ENCODE measurements at places on chromosomes 1 and 21.

- no peak for DNase-seq
Observed at GRCh38 chr1:198265073-198265661, 108.4 kb downstream of the NEK7 start.

DNA sequence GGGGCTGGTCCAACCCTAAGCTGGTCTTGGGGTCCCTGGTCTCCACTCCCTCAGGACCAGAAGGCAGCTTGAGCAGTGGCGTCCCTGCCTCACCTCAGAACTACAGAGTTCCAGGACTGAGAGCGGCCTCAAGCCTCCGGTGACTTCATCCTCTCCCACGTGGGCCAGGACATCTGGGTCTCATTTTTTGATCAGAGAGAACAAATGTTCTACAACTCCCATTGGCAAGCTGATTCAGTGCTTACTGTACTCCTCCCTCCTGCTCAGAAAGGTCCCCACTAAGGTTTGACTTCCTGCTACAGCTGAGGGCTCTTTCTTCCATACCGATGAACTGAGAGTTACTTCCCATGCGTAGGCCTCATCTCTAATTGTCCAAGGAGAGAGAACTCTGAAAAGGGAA is 78.5 kb downstream of the PLXNA2 start:
- DNase-seq, result no peak

- no peak for DNase-seq
Observed at GRCh38 chr1:237139732-237140131, 97.7 kb downstream of the RYR2 start.

DNA sequence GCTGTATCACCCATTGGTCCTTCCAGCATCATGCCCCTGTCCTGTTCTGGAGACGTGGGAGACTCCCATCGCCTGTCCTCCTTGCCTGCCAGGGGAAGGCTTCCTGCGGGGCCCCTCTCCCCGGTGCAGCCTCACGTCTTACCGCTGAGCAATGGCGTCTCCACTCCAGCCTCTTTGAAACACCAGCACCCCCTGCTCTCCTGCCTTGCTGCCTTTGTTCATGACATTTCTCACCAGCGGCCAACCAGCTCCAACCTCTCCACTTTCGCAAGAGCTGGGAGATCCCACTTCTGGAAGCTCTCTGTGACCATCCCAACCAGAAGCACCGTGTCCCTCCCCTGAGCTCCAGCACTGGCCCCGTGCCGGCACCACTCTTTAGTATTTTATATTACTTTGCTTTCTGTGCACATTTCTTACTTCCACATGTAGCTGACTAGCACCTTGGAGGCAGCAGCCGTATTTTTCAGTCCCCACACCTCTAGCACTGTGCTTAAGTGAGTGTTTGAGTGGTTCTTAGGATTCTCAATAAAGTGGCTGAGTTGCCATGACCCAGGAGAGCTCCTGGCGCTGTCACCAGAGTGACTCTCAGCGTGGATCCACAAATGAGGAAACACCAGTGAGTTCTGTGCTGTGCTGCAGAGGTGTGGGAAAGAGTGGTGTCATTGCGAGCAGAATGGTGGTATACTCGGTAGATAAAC is 83.5 kb downstream of the ATP5PO start:
- DNase-seq, result no peak

- DNase-seq, result peak; percentile 70
Observed at GRCh38 chr1:205658943-205659581, 21.2 kb downstream of the SLC45A3 start.

DNA sequence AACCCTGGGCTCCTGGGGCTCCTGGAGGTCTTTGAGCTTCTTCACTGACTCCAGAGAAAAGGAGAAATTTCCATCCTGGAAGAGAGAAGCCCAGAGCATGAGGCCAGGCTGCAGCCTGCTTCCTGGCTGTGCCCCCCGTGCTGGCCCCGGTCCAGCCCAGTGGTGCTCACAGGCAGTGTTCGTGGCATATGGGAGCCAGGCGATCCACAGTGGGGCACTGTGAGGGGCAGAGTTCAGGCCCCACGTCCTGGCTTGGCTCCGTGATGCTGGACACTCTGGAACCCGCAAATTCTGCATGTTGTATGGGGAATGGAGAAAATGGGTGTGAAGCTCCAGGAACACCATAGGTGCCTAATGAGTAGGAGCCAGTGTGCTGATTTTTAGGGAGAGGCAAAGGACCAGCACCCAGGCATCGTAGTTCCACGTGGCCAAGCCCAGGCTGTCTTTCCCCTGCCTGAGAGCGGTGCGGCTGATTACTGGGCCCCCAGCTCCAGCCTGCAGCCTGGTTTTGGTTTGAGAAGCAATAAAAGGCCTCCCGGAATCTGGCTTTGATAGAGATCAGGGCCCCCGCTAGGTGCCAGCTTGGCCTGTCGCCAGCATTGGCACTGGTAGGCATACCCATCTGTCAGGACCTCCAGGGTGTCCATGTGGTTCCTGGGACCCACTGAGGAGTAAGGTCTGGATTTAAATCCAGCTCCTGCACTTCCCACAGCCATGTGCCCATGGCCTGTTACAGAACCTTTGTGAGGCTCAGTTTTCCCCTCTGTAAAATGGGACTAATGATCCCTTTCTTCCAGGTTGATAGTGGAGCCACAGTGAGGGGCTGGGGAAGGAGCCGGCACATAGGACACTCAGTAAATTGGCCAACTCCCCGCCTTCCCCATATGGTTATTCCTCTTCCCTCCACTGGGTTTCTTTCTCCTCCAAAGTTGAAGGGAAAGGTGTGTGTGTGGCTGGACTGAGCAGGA is 725 bp downstream of the GUCA2A start:
- DNase-seq, result no peak

DNA sequence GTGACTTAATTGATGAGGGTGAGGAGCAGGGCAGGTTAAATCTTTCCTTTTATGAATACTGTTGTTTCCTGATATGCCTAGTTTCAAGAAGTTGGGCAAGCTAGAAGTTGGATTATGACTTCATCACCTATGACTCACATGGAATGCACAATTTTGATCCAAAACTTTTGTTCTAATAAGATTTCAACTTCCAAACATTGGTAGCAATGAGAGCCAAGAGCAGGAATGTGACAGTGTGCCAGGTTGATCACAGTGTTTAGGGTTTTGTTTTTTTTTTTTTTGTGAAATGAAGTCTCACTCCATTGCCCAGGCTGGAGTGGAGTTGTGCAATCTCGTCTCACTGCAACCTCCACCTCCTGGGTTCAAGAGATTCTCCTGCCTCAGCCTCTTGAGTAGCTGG is 349.4 kb downstream of the DUSP10 start:
- DNase-seq, result no peak

DNA sequence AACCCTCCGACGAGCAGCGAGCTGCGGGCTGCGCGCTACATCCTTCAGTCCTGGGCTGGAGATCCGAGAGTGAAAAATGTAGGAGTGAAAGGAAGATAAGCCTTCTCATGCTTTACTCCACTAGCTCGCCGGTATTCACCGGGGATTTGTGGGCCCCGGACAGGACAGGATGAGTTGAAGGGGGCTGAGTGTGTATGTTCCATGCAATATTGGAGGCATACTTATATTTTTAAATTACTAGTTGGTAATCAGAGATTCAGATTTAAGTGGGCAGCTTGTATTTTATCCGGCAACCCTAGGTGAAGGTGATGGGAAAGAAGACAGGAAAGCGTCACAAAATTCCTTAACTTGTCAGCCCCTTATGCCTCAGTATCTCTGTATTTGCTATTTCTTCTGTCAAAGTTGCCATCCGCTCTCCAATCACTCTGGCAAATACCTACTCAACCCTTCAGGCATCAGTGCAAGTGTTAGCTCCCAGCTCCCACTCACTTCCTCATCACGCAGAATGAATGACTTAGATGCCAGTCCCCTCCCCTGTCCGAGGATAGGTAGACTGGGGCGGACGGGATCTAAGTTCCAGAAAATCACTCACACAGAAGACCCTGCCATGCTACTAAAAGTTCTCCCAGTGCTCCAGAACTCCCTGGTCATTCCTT is 503 bp upstream of the PIGM start:
- no peak for DNase-seq

DNA sequence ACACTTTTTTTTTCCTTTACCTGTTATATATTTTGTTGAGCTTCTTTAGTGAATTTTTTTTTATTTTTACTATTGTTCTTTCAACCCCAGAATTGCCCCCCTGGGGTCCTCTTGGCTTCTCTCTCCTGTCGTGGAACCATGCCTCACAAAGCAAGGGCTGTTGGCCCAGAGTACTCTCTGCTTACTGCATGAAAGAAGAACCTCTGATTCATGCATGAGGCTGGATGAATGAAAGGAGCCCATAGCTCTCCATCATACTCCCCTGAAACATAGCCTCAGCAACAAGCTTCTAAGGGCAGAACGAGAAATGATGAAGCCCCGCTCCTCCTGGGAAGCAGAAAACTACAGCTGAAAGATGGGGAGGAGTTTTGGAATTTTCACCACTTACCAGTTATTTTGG is 1441.0 kb downstream of the BRINP3 start:
- no peak for DNase-seq

- peak; percentile 3 for DNase-seq
Observed at GRCh38 chr1:244010191-244010590, 40.9 kb upstream of the ZBTB18 start.

DNA sequence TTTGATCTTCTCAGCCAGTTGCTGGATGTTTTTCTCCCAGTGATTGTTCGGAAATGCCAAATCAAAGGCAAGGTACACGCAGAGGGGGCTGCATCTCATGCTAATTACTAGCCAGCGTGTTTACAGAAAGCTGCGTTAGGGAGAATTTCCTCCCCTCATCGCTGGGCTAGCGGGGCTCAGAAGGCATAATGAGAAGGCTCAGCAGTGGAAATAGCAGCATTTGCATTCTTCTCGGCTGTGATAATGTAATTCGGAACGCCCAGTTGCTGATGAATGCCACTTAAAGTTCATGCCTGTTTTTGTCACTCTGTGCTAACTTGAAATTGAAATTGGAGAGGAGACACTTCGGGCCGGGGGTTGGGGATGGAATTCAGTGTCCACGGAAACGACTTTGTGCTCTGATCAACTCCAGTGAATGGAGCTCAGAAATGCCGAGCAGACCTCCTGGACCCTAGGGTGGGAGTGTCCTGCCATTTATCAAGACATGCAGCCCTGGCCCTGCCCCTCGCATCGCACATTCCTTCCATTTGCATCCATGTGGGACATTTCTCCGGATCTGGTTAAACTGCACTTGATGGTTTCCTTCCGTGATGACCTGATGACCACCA is 313.4 kb upstream of the C1orf174 start:
- DNase-seq, result no peak

GRCh38 chr21:33492571-33492970 is 1.1 kb upstream of the DNAJC28 start:
- no peak for DNase-seq

DNA sequence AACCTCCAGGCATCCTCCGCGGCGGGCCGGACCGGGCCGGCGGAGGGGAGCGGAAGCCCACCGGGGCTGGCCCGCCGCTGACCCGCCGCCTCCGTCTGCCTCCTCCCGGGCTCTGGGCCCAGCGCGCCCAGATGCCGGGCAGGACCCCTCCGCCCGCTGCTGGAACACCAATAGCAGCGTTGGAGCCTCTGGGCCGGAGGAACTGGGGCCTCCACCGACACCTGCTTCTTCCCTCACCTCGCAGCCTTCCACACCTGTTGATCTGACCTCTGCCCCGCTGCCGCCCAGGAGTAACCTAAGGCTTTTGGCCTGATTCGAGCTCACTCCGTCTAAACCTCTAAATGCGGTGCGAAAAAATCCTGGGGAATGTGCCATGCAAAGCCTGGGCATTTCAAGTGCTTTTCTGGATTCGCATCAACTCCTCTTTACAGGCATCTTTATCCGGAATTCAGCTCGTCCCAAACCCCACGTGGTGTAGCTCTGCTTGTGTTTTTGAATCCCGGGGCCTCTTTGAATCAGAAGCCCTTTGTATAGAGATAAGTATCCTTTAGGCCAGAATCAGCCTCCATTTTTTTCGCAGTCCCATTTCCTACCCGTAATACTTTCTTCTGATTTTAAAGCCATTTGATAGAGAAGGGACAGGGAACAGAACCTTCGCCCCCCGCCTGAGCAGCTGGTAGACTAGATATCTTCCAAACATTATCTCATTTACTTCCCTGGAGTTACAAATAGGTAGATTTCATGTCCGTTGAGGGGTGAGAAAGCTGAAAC is 680 bp upstream of the CNN3 start:
- no peak for DNase-seq

DNA sequence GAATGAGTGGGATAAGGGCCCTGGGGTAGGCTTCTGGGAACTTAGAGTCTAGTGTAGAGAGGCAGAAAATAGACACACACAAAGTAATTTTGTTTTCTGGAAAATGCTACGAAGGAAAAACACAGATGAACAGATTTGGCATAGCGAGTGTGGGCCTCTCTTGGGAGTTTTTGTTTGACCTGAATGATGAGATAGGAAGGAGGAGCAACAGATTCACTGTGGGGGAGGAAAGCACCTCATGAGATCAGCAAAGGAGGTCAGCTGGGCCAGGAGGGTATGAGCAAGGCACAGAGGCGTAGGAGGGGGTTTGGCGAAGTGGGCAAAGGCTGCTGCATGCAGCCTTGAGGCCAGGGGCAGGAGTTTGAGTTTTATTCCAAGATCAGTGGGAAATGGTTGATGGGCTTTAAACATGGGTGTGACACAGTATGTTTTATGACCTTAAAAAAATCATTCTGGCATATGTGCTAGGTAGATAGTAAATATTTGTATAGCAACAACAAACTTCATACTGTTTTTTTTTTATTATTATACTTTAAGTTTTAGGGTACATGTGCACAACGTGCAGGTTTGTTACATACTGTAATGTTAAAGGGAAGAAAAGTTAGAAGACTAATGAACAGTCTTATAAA is 57.9 kb downstream of the FGGY start:
- no peak for DNase-seq

DNA sequence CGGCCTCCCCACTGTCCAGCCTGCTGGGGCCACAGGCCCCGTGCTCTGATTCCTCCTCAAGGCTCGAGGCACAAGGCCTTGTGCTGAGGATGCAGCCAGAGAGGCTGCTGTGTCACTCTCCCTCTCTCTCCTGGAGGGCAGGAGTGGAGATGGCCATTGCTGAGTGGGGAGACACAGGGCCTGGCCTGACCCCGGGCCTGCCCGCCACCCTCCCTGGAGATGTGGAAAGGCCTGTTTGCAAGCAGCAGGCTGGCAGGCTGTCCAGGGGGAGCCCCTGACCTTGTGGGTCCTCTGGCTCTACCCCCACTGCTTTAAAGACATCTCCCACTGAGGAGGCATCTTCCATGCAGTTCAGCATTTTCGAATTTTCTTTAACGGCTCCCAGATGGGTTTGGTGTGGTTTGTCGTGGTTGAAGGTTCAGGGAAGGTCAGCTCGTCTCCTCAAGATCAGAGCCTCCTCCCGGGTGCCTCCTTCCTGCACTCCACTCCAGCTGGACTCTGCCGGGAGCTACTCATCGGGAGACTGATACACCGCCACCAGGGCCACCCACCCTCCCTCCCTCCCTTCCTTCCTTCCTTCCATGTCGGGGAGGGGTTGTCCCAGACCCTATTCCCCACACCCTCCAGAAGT is 69.1 kb downstream of the SPSB1 start:
- DNase-seq, result no peak
